Astrocyte (in vitro differentiated cells and primary cell): ENCODE measurements at places on chromosomes 3 and 15. TPM values are rescaled to one million over a fixed set of nuclear protein-coding genes. Genes with fewer than 3 reads are reported as not detected.

SLC2A2 gene
- not detected in 2 replicates for total RNA-seq

GOLGA8T gene
- 0.32 TPM in 1 of 2 replicates, not detected in the other for total RNA-seq

GRCh38 chr15:71612869-71613268 lies 197.5 kb upstream of the NR2E3 start:
- H3K4me3 ChIP-seq = no peak overlapping the region
- H3K36me3 ChIP-seq = no peaks in the 10 kb centered on the region
- no peak overlapping the region for H3K27ac ChIP-seq
- DNase-seq = no peak
- no peaks in the 10 kb centered on the region for H3K27me3 ChIP-seq

SERPINI2 gene
- total RNA-seq = 0.32 TPM in 1 of 2 replicates, not detected in the other

- no peaks in the 10 kb centered on the region for H3K36me3 ChIP-seq
- H3K4me1 ChIP-seq = peaks cover 22% of the 10 kb centered on the region
- DNase-seq = peak; percentile 70
- peak overlapping the region; percentile 52 for H3K27ac ChIP-seq
- no peaks in the 10 kb centered on the region for H3K27me3 ChIP-seq
- peak overlapping the region; percentile 26 for H3K4me3 ChIP-seq
Observed at GRCh38 chr3:160027541-160028195, 39.0 kb downstream of the IL12A start.
